ENCODE measurements at places on chromosomes 3 and 15. TPM values are rescaled to one million over a fixed set of nuclear protein-coding genes. Genes with fewer than 3 reads are reported as not detected.

DNA sequence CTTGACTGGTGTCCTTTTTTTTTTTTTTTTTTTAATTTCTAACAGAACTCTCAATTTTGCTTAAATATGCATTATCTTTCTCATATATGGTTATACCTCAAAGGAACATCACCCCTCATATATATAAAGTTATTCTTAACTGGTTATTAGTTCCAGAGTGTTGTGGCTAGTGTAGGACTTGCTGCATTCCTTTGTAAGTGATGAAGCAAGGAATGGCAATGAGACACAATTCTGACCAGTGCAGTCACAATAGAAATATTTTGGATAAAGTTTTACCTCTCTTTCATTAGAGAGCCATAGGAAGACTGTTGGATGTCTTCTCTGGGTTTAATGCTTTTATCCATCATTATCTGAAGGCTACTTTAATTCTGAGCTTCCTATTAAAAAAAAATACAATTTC is 75.5 kb upstream of the CBLB start:
- peak; percentile 44 for DNase-seq

- DNase-seq: no peak
These were observed 297.4 kb downstream of the PLCL2 start for GRCh38 chr3:17182166-17182565.

FRMD4B gene
- total RNA-seq: 42.0 TPM

PCOLCE2 gene
- total RNA-seq: 2.8 TPM

GRCh38 chr15:53203454-53203853 is 413.3 kb upstream of the ONECUT1 start:
- no peak for DNase-seq

DNA sequence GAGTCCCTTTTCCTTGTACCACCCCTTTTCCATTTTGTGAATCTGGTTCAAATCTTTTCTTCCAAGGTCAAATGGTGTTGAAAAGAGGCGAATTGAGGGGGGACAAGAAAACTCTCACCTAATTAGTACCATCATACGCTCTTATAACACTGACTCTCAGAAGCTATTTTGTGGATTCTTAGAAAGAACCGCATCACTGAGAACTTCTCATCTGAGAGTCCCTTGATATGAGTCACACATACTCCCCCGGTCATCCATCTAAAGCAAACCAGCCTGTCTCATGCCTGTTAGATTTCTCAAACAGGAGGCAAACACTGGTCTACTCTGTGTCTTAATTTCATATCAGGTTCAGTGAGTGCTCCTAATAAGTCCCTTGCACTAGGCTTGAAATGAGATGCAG is 76.5 kb upstream of the SPRED1 start:
- DNase-seq: peak; percentile 35
